ENCODE measurements at places on chromosomes 7 and 10.

DNA sequence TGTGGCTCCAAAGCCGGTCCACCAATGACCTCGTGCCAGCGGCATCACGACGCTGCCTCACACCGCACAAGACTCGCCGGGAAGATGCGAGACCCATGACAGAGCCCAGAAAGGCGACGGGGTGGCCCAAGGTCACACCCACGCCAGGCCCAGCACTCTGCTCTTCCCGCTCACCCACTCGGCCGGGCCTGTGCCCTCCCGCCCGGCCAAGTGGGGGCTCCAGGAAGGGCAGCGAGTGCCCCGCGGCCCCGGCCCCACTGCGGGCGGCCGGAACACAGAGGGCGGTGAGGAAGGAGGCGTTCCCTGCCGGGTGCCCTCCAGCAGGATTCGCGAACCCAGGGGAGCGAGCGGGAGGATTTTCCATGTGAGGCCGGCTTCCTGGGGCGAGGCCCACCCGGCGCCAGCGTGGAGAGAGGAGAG is 56.3 kb downstream of the PDGFA start:
- no peak for DNase-seq

DNA sequence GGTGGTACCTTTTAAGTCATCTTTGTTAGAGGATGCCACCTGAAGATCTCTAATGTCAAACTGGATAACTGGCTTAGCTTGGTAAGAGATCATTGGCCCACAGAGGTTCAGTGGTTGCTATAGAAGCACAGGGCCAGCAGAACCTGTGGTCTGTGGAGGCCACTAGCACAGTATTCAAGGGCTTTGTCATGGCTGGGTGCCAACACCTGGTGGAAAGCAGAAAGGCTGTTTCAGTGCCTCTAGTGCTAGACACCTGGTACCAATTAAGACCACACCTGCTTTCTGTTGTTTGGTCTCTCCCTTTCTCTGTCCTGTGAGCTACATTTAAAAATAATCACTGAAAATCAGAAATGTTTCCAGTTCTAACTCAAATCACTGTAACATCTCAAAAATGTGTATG is 10.0 kb upstream of the PCGF5 start:
- DNase-seq, result peak; percentile 69

GRCh38 chr10:66353422-66353821 is 572.4 kb upstream of the LRRTM3 start:
- no peak for DNase-seq

GRCh38 chr7:7263297-7264230 is 81.2 kb downstream of the C1GALT1 start:
- DNase-seq, result no peak

- DNase-seq, result no peak
Observed at GRCh38 chr10:27052656-27053055, 47.6 kb downstream of the ANKRD26 start.

DNA sequence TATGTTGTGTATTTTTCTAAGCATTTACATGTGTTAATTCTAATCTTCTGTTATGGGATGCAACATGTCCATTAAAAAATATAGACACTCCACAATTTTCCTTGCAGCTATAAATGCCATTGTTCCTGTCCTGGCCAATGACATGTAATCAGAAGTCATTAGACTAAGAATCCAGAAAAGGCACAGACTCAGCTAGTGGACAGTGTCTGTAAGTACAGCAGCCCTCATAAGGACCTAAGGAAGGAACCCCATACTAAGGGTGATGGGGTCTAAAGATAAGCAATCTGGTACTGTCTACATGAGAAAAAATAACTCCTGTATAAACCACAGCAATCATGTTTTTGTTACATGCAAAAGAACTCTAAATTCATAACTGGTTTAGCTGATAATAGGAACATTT is 115.9 kb downstream of the GPR85 start:
- DNase-seq, result no peak

GRCh38 chr10:61939902-61940301 is 38.4 kb downstream of the ARID5B start:
- no peak for DNase-seq

GRCh38 chr10:44742248-44742647 is 168.9 kb upstream of the TMEM72 start:
- no peak for DNase-seq

DNA sequence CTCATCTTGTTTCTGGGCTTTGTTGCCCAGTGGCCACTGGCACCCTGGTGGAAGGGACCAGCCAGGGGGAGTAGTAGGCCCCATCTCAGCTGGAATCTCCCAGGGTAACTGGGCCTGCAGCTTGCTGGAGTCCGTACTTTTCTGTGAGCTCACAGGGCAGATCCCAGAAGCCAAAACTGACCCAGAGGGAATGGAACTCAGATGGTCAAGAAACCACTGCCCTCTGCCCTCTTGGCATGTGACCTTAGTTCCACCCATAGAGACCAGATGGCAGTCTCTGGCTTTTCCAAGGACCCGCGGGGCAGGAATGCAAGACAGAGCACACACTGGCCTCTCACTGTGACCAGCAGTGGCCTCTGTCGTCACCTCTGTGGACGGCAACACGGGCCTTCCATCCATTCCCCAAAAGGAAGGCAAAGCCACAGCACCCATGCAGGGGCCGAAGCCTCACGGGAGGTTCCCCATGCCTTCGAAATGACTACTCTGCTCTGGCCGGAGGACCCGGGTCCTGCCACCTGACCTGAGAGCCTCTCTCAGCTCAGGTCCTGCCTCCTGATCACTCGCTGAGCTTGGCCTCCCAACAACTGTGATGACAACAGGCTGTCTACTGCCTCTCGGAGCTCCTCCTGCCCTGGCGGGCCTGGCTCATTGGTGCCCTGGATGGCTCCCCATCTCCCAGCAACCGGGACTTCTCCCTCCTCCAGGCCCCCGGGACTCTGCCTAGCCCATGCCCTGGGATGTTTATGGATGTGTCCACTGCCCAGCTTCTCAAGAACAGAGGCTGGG is 29.9 kb downstream of the MYL10 start:
- DNase-seq, result no peak

- DNase-seq, result no peak
Observed at GRCh38 chr10:70053841-70054288, 1.2 kb downstream of the MACROH2A2 start.

DNA sequence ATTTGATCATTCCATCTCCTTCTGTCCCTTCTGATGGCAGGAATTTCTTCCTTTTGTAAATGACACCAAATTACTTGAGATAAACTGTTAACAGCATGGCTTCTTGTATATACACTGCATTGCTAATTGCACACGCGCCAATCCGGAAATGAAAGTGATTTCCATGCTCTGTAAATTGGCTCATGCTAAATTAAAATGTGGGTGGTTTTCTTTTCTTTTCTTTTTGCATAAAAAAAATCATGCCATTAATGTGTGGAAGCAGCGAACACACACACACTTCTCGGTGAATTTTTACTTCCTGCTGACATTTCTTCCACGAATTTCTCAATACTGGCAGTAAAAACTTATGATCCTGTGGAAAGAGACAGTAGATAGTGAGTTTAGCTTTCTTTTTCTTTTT is 123.1 kb upstream of the CCDC6 start:
- DNase-seq, result no peak

DNA sequence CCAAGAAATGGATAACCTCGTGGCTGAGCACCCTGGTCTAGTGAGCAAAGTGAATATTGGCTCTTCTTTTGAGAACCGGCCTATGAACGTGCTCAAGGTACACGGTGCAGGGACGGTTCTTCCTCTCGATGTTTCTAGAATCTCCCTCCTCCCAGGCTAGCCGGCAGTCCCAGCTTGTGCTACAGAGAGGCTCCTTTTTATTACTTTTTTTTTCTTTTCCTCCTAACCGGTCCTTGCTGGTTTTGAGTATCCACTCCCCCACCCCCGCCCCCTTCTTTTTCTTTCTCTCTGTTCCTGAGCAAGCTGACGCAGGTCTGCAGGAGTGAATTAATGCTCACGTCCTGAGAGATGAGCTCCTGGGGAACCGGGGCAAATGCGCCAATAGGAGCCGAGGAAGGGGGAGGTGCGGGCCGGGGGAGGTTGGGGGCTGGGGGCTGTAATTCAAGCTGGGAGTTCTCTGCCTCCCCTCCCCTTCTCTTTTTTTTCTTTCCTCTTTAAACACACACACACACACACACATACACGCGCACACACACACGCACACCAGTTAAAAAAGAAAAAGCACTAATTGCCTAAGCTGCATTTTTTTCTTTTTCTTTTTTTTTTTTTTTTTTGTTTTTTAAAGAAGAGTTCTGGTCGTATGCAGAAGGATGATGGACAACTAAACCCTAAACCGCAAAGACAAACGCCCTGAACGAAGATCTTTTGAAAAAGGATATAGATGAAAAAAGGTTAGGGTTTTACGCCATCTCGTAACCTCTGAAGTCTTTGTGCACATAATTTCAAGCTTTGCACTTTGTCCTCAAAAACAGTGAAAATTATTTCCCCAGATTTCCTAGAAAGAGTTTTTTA is 6.6 kb downstream of the CPA2 start:
- no peak for DNase-seq

- DNase-seq, result no peak
Observed at GRCh38 chr10:80319318-80319717, 29.9 kb upstream of the MAT1A start.

DNA sequence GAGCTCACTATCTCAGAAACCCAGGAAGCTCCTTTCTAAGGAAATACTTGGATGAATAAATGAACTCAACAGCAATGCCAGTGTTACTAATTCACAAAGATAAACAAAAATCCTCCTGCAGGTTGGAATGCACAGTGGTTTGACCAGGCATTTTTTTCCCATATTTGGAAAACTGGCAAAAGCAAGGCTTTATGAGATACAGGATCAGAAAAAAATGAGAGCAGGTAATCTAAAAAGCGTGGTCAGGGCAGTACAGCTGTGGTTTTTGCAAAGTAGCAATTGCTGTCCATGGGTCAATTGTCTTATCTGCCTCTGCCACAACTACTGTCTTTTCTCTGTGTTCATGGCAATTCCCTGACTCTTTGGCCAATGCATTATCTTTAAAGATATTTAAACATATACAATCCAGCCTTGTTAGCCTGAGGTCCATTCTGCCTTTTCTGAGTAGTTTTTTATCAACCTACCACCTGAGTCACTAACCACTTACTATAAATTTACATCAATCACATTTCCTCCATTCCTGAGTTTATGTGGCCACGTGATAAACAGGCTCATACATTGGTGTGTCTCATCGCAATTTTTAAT is 564.5 kb upstream of the IGFBP3 start:
- no peak for DNase-seq

DNA sequence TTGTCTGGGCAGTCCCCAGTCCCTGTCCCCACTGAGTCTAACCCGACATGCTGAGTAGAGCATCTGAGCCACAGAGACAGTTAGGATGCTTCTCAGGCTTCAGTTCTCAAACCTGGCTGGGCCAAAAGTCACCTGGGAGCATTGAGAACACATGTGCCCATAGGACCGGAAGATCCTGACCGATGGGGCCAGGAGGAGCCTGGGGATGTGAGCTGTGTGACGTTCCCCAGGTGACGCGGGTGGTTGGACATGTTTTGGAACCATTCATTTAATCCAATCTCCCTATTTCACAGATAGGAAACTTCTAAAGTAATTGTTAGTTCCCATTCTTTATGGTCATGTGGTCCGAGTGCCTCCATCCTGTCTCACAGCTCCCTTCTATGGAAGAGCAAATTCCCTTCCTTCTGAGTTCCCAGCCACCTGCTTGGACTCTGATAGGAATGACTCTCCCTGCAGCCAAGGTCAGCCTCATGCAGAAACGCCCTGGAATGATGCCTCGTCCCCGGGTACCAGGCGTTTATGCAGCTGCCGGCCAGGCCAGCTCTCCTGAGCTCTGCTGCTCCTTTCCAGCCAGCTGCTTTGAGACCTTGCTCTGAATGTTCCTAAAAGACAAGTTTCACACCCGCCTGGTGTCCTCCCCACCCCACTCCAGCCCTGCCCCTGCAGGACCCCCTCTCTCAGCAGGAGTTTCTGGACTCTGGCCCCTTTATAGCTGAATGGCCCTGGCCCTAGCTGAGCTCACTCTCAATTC is 166.5 kb upstream of the RHEB start:
- DNase-seq, result no peak

DNA sequence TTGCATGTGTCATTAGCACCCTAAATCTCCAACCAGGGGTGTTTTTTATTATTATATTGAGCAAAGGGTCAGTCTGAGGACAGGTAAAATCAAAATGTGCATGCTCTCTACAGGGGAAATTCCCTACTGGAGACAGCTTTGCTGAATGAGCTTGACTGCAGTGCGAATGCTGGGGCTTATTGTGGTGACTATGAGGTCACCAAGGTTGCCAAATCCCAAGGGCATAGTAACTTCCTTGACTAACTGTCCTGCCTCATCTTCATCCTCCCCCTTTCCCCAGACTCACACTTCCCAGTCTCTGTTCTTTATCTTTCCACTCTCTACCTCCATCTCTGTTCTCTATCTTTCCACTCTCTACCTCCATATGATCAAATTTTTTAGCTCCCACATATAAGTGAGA is 22.9 kb upstream of the AOC1 start:
- no peak for DNase-seq

DNA sequence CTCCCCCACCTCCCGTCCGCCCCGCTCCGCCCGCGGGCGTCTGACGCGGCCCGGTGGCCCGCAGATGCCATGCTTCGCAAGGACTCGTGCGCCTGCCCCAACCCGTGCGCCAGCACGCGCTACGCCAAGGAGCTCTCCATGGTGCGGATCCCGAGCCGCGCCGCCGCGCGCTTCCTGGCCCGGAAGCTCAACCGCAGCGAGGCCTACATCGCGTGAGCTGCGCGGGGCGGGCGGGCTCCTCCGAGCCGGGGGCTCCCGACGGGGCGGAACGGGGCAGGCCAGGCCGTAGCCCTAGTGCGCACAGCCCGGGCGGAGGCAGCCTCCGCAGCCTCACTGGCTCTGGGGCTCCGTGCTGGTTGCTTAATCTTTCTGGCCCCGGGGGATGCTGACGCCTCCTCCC is 2.8 kb downstream of the ASIC3 start:
- DNase-seq, result no peak

DNA sequence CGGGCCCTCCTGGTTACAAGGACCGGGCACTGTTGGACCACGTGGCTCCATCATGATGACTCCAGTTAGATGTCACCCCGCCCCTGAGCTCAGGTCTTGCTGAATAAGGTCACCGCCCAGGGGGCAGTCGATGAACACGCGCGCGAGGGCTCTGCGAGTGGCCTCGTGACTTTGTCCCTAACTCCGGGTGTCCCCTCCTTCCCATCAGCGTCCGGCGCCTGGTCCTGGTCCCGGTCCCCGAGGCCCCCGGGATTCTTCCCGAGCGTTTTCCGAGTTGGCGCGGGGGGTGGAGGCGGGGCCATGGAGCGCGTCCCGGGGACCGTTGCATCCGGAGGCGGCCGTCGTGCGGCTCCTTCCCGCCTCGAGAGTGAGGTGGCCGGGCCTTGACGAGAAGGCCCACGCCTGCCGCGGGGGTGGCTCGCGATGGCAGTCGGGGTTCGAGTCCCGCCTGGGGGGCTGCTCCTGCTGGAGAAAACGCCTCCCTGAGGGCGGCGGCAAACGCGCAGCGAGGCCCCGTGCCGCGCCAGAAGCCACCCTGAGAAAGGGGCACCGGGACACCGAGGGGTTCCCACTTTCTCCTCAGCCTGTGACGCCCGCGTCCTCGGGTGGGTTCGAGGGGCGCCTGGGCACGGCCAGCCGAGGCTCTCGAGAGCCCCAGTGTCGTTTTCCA is 569 bp upstream of the NPTX2 start:
- DNase-seq, result no peak

All from GM12864 (cell line).